ENCODE measurements at places on chromosomes 13 and 19.

- DNase-seq, result no peak
Observed at GRCh38 chr19:501646-502045, 5.4 kb downstream of the MADCAM1 start.

- DNase-seq, result no peak
Observed at GRCh38 chr13:73687087-73687486, 447.1 kb downstream of the KLF12 start.

- no peak for DNase-seq
Observed at GRCh38 chr19:42281827-42282762, 13.0 kb downstream of the CIC start.

GRCh38 chr19:2824129-2824528 is 4.5 kb downstream of the ZNF554 start:
- no peak for DNase-seq

DNA sequence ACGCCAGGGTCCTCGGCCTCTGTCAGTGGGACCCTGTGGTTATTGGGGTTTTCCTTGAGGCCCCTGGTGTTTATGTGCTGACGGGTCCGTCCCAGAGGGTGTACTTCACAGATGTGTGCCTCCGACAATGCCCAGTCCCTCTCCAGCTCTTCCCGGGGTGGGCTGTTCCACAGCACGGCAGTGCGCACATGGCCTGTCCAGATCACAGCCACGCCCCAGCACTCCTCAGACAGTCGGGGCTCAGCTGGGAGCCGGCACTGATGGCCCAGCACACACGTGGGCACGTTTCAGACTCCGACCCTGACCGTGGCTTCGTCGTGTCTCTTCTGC is 16.9 kb upstream of the F7 start:
- DNase-seq, result no peak

GRCh38 chr19:5967994-5968430 is 9.9 kb downstream of the RANBP3 start:
- DNase-seq, result peak; percentile 74

DNA sequence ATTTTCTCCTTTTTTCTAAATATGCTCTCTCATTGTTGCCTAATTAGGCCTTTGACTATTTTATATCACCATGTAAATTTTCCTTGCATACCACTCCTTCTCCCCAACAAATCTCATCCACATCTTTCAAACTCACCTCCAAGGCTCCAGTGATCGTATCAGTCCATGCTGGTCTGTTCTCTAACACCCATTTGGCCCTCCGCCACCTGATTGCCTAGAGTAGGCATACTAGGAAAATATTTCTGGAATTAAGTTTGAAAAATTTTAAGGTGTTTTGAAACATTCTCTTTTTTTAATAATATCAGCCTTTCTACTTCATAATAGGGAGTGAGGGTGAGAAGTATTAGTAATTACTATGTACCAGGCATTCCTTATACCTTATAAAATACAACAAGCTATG is 473.9 kb downstream of the FGF9 start:
- DNase-seq, result no peak

DNA sequence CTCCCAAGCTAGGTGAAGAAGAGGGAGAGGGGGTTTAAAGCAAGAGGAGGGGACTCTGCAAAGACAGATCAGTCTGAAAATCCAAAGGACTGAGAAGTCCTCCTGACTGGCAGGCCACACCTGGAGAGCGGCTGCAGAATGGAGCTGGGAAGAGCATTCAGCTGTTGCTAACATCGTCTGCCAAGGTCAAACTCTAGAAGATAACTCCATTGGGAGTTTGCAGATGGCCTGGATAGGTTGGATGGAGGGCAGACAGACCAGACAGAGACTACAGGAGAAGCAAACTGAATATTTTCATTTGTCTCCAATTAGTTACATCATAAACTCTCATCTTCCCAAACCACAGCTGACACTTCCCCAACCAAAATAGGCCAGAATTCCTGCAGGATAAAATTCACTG is 19.9 kb upstream of the SHISA2 start:
- DNase-seq, result no peak

DNA sequence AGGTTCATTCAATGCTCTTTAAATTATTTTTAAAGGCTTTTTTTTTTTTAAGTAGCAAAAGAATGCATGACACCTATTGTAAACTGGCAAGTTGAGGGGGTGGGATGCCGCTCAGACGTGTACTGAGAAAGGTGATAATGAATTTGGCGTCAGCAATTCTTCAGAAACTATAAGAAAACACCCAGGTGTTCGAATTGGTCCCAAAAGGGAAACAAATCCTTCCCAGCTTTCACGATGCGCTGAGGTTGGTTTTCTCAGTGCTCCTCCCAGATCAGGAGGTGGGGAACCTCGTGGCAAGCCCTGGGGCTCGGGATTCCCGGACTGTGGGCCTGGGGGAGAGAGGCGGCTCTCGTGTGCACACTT is 543 bp upstream of the FAM124A start:
- DNase-seq, result no peak

GRCh38 chr13:42497798-42498197 is 76.2 kb upstream of the TNFSF11 start:
- no peak for DNase-seq

- no peak for DNase-seq
Observed at GRCh38 chr19:8366121-8366581, 2.2 kb downstream of the ANGPTL4 start.

- no peak for DNase-seq
Observed at GRCh38 chr13:74423434-74423833, 289.2 kb upstream of the KLF12 start.

DNA sequence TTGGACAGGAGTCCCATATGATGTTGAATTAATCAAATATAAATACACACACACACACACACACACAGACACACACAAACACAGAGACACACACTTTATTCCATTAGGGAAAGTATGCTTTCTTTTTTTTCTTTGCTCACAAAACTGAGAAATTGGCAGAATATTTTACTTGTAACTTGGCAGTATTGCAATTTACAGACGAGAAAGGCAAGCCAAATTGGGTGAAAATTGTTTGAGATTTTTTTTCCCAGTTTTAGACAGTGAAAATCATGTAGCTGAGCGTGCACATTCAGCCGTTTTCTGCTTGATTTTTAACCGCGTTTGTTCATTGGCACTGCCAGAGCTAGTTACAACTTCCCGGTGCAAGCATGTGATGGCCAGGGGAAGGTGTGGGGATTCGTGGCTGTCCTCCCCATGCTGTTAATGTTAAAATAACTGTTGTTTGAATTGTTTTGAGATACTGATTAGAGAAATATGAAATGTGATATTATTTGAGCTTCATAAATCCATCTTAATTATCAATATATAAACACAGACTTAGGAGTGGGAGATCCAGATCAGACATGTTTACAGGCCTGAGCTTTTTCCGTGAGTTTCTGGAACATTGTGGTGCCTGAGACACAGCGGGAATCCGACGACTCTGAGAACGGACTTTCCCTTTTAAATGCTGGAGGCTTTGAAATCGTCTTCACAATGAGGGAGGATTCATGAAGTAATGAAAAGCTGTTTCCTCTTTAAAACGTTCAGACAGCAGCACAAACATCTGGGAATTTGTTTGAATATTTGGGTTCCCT is 125.5 kb downstream of the KCNRG start:
- DNase-seq, result no peak

DNA sequence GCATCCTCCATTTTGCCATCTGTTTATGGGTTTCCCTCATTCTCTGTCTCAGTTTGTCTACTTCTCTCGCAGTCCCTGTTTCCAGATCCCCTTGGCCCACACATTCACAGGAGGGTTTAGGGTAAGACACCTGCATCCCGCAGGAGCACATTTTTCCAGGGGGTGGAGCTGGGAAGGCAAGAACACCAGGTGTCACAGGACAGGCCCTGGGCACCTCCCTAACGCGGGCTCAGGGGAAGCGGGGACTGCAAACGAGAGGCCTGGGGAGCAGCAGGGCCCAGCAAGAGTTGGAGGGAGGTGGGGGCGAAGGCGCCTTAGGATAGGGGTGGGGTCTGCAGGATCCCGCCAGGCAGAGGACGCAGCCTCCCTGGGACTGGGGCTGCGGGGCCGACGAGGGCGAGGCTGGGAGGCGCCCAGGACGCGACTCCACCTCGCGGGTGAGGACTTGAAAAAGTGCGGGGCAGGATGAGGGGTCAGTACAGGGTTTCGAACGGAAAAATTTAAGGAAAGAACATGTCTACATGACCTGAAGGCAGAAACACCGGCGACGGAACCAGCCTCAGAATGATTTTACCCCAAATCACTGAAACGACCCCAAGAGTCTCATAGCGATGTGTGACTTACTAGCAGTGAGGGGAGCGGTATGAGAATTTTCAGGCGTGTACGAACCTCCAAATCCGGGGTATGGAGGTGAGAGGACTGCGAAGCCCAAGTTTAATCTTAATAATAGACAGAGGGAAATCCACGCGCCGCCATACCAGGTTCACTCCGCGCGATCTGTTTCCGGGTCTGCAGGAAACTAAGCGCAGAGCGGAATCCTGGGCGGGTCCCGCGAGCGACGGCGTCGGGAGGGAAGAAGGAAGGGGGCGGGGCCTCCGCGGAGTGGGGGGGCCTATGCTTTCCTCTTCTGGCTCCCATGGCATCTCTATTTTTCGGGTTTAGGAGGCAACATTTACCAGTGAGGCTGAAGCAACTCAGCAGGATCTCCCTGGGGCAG is 7.1 kb upstream of the ERVV-2 start:
- DNase-seq, result no peak

GRCh38 chr13:60164234-60164889 is 634 bp upstream of the DIAPH3 start:
- DNase-seq, result no peak

DNA sequence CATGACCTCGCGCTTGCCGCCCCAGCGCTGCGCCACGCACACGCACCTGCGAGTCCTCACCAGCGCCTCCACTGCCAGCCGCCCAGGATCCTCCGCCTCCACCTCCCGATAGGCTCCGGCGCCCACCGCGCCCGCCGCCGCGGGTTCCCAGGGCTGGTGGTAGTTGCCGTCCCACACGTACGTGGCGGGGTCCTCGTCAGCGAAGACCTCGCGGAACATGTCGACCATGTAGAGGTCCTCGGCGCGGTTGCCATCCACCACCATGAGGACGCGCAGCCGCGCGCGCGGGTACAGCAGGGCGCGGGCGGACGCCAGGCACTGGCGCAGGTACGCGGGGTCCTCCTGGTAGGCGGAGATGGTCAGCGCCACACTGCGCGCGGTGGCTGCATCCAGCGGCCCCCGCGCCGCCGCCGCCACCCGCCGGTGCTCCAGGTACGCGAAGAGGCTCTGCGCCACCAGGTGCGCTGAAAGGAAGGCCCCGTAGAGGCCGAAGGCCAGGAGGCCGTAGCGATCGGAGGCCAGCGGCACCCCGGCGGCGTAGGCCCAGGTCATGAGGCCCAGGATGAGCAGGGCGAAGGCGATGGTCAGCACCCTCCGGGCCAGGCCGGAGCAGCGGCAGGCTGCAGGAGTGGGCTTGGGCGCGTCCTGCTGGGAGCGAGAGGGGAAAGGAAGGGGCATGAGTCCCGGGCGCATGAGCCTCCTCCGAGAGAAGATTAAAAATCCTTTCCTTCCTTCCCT is 4.4 kb downstream of the HAS1 start:
- DNase-seq, result no peak

GRCh38 chr13:37598597-37598996 is at the start of gene POSTN:
POSTN (minus strand) TSS chr13:37598768; CDS start chr13:37598726, 42 bp downstream.
- DNase-seq, result no peak

- DNase-seq, result no peak
Observed at GRCh38 chr19:34880034-34880433, 46.7 kb upstream of the ZNF30 start.

DNA sequence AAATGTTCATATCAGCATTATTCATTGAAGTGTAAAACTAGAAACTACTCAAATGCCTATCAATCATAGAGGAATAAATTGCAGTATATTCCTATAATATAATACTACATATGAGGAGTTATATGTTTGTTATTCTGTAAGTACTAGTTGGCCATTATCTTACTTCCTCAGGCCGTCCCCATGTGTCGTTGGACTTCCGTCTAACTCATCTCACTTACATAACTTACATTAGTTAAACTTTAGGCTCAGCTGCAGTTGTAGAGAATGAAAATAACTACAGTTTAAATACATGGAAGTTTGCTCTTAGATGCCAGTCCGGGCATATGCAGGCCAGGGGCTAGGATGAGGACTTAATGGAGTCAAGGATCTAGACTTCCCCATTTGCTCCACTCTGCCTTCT is 8.6 kb upstream of the EPSTI1 start:
- DNase-seq, result no peak

- no peak for DNase-seq
Observed at GRCh38 chr13:106569233-106570095, 1.5 kb upstream of the ARGLU1 start.

GRCh38 chr13:107778094-107778493 is 437.2 kb downstream of the LIG4 start:
- no peak for DNase-seq

All from CD4-positive, alpha-beta T cell treated with Interleukin-6 for 4 hours (primary cell).